ENCODE measurements at places on chromosomes 11 and 22.

- no peak for DNase-seq
Observed at GRCh38 chr11:64923151-64923661, 1.3 kb upstream of the PPP2R5B start.

DNA sequence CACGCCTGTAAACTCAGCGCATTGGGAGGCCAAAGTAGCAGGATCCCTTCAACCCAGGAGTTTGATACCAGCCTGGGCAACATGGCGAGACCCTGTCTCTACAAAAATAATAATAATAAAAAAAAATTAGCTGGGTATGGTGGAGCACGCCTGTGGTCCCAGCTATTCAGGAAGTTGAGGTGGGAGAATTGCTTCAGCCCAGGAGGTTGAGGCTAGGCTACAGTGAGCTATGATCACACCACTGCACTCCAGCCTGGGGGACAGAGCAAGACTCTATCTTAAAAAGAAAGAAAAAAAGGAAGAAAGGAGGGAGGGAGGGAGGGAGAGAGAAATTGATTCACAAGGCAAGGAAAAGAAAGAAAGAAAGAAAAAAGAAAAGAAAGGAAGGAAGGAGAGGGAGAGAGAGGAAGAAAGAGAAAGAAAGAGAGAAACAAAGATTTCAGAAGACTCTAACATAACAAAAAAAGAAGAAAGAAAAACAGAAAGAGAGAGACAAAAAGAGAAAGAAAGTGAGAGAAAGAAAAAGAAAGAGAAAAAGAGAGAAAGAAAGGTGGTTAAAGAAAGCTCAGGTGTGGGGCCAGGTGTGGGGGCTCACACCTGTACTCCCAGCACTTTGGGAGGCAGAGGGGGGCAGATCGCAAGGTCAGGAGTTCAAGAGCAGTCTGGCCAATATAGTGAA lies 37.3 kb upstream of the MYH9 start:
- no peak for DNase-seq

DNA sequence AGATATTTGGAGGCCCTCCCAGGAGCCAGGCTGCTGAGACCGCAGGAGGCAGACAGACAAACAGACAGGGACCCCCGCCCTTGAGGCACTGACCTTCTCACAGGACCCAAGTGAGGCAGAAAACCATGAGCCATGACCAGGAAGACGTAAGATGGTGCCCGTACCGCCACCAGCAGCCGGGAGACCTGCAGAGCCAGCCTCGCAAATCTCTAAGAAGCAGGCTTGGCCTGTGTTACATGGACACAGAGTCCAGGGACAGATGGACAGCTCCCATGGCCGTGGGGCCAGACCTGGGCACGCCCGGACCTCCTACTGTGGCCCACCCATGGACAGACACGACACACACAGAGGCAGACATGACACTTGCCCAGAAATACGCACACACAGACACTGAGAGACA lies 30.7 kb upstream of the TOLLIP start:
- no peak for DNase-seq

DNA sequence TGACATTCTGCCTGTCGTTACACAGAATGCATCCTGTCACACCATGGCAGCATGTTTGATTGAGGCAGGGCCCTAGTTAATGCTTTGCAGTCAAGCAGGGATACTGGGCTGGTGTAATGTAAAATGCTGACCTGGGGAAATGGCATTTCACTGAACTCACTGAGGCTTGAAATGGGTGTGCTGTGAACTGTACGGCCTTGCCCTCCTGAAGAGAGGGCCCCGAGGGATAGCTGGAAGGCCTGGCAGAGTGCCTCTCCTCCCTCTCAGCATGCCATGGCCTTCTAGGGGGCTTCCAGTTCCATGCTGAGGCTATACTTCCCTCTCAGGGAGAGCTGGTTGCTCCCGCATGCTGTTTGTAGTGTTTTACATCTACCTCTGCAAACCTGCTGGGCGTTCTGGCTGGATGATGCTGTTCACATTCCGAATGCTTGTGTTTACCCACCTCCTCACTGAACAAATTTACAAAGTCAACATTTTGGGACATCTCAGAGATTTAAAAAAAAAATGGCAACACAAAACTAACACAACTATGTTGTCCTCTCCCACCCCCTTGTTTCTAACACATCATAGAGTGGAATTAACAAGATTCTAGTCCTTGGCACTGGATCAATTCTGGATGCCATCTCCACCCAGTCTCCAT lies 416.7 kb upstream of the CADM1 start:
- no peak for DNase-seq

- DNase-seq: no peak
Observed at GRCh38 chr11:10633261-10633660, 60.3 kb downstream of the IRAG1 start.

- no peak for DNase-seq
Observed at GRCh38 chr11:115693002-115693401, 188.8 kb upstream of the CADM1 start.
